ENCODE measurements at places on chromosomes 4 and X.

GRCh38 chrX:132118358-132118757 is 9.5 kb downstream of the FRMD7 start:
- no peak for DNase-seq

DNA sequence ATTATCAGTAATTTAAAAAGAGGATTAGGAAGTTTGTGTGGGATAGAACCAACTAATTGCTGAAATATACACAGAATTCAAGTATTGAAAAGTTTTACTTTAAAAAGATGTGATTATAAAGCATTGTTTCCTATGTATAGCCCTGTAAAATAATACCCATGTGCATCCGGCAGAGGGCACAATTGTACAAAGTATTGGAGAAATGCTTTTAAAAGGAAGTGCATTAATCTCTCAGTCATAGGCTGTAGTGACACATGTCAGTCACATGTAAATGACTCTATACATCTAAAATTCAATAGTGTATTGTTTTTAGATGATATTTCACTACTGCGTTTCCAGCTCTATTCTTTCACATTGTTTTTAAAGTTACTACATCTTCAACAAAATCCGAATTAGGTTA is 9.7 kb upstream of the GEMIN8 start:
- peak; percentile 68 for DNase-seq

DNA sequence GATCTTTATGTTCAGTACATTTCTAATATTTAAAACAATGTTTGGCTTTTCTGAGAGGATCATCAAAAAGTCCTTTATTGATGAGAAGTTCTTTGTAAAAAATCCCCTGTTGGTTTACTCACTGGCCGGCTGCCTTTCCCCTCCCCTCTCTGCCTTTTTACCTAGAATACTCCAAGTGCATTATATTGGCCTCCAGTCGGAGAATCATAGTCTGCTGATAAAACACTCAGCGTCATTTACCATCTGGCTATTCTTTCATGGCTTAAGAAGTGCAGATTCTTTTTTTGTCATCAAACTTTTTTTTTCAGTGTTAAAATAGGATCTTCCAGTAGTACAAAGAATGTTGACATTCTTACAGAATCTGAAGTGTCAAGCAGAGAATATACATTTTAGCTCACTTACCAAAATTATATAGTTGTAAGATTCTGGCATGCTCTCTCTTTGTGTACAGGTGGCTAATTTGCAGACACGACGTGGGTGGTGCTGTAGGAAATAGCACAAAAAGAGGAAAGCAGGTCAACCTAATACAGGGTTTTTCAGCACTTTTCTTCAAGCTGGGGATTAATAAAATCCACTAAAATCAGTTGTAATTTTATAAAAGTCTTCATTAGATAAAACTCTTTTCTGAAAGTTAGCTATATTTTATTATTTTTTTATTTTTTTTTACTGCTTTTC is 731.8 kb downstream of the KCTD8 start:
- DNase-seq = no peak

GRCh38 chr4:15738877-15739276 is 36.0 kb downstream of the BST1 start:
- DNase-seq = no peak

GRCh38 chr4:123593655-123594054 is 197.1 kb downstream of the SPRY1 start:
- DNase-seq = peak; percentile 50

DNA sequence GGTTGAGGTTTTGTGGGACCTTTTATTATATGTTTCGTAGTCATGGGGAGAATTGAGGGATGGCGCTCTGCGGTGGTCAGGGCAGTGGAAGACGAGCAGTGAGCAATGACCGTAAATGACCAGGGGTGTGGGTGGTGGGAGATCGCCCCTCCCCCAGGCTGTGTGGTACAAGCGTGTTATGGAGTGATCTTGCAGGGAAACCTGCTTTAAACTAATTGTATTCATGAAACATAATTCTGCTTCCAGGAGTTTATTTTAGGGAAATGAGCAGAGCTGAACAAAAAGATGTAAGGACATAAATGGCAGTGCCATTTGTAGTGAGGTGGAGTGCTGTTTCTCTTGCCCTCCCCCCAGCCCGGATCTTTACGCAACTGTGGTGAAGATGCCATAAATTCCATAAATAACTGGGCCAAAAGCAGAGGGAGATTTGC is 20.2 kb downstream of the GYG2 start:
- DNase-seq = no peak

DNA sequence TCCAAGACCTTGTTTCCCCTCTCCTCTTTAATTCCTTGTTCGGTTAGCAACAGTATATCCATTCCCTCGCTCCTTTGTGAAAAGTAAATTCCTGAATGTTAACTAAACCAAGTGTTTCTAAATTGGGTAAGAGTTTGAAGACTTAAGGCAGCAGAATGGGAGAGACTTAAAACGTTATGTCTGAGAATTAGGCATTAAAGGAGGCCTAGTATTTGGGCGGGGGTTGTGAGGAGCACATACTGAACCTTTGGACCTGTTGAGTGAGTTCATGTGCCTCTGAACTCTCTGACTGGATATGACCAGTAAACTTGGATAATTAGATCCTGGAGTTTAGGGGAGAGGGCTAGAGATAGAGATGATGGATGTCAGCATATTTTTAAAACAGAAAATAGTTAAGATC is 1.2 kb downstream of the MSMO1 start:
- DNase-seq = peak; percentile 48

DNA sequence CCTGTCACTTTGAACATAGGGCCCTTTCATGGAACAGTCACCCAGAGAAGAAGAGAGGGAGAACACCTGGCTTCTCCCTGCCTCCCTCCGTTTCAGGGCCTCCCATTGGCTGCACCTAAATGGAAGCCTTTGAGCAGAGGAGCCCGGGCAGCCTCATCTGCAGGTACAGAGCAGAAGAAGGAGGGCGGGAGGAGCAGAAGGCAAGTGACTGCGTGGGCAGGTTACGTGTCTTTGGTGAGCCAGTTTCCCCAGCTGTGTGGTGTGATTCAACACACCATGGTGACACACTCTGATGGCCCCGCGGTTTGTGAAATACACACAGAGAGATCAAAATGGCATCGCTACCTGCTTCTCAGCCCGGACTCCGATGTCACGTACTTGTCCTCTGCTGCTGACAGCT is 431 bp downstream of the C4orf50 start:
- DNase-seq = no peak

DNA sequence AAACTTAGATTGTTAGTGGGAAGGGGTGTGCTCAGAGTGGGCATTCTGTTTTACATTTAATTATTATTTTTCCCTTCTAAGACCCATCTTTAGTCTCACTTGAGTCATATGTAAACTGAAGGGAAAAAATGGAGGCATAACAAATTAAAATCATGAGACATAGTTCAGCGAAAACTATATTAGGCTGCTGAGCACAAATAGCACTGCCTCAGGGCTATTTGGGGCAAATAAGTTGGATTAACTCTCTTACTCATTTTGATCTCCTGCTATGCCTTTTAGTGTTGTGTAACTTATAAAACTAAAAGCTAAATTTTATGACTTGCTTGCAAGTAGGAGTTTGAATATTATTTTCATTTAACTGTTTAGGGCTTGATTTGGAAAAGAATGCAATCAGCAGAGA is 1329.2 kb upstream of the PCDH7 start:
- no peak for DNase-seq

GRCh38 chr4:15848191-15848842 is 70.2 kb downstream of the CD38 start:
- no peak for DNase-seq

DNA sequence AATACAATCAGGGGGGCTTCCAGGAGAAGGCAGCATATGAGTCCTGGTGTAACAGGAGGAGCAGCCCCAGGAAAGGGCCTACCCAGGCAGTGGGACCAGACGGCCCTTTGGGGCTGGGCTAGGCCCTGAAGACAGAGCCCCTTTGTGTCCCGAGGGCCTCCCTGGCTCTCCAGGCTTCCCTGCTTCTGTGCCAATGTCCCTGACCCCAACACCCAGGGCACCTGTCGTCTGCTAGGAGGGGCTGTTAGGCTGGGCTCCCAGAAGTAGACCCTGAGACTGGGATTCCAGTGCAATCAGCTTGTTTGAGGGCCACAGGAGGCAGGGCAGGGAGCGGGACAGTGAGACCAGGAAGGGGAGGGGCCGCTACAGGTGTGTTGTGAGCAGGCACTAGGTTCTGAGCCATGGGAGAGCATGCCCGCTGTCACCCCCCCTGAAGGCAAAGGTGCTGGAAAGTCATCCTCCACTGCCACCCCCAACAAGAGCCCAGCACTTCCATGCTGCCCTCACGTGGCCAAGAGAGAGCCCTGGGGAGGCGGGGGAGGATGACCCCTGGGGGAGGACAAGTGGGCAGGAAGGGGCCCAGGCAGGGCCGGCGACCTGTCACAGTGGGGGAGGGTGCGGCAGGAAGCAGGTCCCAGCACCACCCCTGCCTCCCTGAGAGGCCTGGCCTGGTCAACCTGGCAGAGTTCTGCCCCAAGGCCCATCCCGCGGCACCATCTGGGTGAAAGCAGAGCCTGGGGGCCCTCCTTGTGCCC is 64.8 kb downstream of the ADRA2C start:
- no peak for DNase-seq

GRCh38 chrX:112867570-112867969 is 26.9 kb upstream of the AMOT start:
- no peak for DNase-seq

- no peak for DNase-seq
Observed at GRCh38 chrX:46117234-46117633, 428.0 kb downstream of the ZNF674 start.

- DNase-seq = peak; percentile 51
Observed at GRCh38 chr4:123417813-123418212, 21.2 kb downstream of the SPRY1 start.

- DNase-seq = peak; percentile 73
Observed at GRCh38 chr4:40908702-40909362, 159.1 kb downstream of the NSUN7 start.

GRCh38 chrX:150262456-150262855 is 100.7 kb upstream of the MAMLD1 start:
- DNase-seq = no peak

DNA sequence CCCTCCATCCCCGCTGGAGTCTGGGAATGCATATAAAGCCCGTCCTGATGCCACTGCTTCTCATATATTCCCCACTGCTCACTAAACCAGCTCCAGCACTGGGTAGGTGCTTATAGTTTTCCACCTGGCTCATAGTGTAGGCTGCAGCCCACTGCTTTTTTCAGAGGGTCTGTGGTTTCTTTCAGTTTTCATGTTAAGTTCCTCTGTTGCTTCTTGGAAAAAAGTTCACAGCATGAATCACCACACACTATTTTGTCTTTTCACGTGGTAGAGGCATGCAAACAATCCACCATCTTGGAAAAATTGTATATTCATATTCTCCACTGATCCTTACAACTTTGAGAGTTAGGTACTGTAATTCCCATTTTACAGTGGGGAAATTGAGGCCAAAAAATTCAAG is 39.4 kb downstream of the DCLK2 start:
- no peak for DNase-seq

- DNase-seq = no peak
Observed at GRCh38 chr4:48248559-48248953, 21.1 kb downstream of the TEC start.

DNA sequence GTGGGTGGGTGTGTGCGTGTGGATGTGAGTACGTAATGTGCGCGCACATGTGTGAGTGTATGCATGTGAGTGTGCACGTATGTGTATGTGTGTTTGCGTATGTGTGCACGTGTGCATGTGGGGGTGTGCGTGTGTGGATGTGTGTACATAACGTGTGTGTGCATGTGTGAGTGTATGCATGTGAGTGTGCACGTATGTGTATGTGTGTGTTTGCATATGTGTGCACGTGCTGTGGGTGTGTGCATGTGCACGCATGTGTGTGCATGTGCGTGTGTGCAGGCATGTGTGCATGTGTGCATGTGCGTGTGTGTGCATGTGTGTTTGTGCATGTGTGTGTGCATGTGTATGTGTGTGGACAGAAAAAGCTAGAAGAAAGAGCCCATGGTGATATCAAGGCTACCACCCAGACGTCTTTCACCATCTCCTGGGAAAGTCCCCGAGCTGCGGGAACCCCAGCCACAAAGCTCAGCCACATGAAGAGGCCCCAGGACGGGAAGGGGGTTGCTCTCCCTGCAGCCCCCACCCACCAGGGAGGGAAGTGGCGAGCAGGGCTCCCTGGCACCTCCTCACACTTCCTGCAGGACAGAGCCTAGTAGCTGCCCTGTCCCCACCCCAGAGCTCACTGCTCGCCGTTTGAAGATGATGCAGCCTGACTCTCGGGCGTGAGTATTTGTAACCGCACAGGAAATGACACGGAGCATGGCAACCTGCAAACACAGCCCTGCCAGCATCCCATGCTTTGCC is 108.3 kb downstream of the DCTD start:
- no peak for DNase-seq

GRCh38 chrX:39819921-39820849 is 277.6 kb downstream of the BCOR start:
- no peak for DNase-seq

DNA sequence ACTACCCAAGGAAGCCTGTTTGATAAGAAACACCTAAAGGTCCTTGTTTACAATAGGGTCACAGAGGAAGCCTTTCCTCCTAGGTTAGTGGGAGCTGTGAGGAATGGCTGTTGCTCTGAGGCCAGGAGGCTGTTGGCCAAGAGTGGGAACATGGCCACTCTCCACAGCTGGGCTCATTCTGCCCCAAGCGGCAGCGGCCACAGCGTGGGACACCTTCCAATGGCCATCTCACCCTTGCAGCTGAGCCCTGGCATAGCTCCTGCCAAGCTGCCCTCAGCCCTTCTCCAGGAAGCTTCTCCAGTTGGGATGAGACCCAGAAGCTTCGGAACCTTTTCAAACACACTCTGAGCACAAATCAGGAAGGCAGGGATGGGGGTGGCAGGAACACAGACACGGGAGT is 111.8 kb upstream of the MAP3K15 start:
- no peak for DNase-seq

- no peak for DNase-seq
Observed at GRCh38 chr4:19544446-19545125, 707.1 kb upstream of the SLIT2 start.

GRCh38 chr4:188408244-188409030 is 269.2 kb downstream of the TRIML1 start:
- no peak for DNase-seq

DNA sequence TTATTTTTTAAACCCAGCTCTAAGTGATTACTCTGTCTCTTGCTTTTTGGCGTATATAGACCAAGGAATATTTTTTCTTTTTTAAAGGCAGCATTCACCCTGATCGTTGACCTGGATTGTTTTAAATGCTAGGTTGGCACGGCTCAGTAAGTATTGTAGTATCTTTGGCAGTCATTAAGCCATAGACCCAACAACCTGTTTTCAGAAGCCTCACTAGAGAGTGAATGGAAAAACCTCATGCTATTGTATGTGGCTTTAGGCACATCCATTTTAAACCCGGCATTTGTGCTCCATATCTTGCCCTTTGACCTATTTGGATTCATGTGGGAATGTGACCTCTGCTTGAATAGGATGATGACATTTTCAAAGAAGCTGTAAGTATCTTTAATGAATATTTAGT is 183.9 kb downstream of the SNCA start:
- DNase-seq = no peak

DNA sequence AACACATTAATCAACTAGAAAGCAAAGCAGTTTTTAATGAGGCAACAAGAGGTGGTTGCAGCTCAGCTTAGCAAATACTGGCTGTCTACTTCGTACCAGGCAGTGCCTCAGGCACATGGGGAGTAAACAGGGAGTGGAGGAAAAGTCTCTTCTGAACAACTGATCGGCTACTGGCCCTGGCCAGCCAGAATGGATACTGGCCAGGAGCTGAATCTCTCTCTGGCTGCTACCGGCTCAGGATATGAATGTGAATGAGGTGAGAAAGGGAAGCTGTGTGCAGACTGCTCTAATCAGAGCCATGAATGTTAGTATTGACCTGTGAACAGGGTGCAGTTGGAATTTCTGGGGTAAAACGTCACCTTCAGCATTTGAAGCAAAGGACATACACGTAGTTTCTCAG is 77.3 kb downstream of the STK32B start:
- DNase-seq = no peak

- no peak for DNase-seq
Observed at GRCh38 chr4:4693755-4694295, 152.0 kb upstream of the STX18 start.

Measured in OCI-M1 (cell line).